ENCODE measurements at places on chromosomes 7 and 10.
A peak's percentile ranks its signal among the peaks of the same experiment; 100 is the strongest.

- peak; percentile 72 for DNase-seq
Measured at GRCh38 chr10:137606-138005, 2.4 kb downstream of the ZMYND11 start.

- DNase-seq, result no peak
Measured at GRCh38 chr10:83333566-83333965, 805.7 kb upstream of the GHITM start.

DNA sequence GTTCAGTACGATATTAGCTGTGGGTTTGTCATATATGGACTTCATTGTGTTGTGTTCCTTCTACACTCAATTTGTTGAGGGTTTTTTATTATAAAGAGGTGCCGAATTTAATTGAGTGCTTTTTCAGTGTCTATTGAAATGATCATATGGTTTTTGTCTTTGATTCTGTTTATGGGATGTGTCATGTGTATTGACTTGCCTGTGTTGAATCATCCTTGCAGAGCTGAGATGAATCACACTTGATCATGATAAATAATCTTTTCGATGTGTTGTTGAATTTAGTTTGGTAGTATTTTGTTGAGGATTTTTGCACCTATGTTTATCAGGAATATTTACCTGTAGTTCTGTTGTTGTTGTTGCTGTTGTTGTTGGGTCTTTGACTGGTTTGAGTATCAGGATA lies 39.8 kb downstream of the ATOH7 start:
- peak; percentile 54 for DNase-seq

DNA sequence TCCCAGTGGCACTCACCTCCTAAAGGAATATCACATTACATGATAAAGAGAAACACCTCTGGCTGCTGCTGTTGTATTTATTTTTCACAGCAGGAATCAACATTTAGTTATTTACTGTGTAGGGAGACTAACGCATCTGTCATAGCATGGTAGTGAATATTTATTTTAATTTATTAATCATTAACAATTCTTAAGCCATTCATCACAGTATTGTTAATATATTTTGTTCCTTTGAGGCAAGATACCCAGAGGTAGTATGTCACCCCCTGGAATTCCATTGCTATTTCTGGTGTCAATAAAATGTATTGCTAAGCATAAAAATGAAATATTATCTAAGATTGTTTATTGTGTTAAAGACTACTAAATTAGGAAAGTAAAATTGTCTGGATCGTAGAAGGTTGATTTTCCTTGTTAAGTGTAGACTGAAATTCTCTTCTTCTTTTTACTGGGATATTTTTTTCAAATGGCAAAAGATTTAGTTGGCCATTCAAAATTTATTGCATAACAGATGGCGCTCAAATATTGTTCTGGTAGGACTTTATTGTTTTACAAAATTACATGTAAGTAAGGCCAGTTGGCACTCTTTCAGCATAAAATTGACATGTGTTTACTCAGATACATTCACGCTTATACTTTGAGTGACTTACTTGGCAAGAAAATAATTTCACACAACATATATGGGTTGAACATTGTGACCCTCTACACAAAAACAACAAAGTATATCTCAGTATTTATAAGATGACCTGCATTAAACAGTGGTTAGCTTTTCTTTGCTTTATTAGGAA lies 1358.7 kb upstream of the SORCS1 start:
- no peak for DNase-seq

DNA sequence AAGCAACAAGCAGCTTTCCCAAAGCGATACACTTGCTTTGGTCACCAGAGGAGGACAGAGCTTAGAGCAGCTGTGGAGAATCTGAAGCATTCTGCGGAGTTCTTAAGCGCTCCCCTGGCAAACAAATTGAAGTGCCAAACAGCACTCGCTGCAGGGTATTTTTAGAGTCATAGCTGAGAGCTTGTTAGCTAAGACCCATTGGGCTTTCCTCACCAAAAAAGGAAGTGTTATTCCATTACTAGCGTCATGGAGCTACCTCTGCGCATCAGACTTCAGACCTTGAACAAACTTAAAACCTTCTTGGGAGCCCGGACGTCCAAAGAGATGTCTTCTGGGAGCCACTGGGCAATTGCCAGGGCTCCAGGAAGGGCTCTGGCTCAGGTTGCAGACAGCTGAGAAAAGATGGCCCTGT lies 23.2 kb upstream of the BMPR1A start:
- DNase-seq, result no peak

DNA sequence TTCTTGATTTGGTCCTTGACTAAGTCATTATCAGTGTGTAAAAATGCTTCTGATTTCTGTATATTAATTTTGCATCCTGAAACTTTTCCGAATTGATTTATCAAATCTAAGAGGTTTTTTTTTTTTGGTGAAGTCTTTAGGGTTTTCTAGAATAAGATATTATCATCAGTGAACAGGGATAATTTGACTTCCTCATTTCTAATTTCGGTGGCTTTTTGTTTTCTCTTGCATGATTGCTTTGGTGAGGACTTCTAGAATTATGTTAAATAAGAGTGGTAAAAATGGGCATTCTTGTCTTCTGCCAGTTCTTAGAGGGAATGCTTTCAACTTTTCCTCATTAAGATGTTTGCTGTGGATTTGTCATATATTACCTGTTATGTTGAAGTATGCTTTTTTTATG lies 170.5 kb downstream of the CCDC7 start:
- DNase-seq, result no peak

DNA sequence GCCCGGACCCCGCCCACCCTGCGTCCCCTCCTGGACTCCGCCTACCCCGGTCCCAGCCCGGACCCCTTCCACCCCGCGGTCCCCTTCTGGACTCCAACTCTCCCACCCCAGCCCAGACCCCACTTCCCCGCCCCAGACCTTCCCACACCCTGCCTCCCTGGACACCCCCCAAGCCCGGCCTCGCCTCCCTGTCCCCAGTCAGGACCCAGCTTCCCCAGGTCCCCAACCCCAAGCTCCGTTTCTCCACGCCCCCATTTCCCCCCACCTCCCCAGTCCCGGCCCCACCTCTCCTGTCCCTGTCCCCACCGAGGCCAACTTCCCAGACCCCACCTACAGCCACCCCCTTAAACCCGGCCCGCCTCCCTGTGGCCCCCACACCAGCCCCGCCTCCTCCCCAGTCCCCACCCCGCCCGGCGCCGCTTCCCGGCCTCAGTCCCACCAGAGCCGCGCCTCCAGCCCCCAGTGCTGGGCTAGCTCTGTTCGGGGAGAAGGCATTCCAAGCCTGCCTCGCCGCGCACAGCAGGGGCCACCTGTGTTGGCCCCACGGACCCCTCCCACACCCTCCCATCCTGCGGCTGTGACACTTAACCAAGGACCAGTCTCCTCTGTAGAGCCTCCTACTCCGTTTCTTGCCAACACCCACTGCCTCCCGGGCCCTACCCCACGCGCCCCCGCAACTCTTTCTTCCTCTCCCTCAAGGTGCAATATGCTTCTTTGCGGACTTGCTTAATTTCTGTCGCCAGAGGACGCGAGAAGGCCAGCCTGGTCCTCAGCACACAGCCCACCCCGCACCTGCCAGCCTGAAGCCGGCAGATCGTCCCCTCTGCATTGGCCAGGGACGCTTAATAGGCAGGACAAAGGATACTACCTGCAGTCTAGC lies 736 bp upstream of the ITIH5 start:
- no peak for DNase-seq

DNA sequence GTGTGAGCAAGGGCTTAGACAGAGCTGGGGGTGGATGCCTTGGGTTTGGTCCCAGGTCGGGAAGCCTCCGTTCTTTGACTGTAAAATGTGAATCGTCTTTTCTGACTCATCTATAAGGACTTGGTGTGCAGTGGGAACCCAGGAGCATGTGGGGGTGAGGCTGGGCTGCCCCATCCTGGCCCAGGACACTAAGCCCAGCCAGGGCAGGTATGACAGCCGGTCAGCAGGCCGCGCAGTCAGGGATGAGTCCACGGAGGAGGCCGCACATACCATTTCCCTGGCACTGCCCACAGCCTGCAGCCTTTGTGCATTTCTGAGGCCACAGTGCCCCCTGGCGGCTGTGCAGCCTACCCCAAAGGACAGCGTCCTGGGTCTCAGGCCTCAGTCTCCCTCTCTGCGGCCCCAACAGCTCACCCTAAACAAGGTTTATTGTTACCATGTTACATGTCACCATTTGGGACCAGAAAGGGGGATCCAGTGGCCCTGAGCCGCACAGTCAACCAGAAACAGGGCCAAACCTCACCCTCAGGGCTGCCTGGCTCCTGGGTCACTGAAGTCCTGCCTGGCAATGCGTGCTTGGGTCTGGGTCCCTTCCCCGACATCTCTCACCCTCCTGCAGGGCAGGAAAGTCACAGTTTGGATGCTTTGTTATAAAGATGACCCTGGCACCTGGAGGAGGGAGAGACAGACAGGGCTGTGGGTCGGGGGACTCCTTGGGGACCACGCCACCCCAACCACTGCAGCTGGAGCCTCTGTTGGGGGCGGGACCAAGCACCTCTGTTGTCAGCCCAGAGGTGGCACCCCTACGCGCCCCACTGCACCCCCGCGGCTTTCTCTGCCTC lies 14.4 kb upstream of the SH2B2 start:
- peak; percentile 72 for DNase-seq

- DNase-seq, result no peak
Measured at GRCh38 chr7:82312646-82313045, 130.9 kb downstream of the CACNA2D1 start.

DNA sequence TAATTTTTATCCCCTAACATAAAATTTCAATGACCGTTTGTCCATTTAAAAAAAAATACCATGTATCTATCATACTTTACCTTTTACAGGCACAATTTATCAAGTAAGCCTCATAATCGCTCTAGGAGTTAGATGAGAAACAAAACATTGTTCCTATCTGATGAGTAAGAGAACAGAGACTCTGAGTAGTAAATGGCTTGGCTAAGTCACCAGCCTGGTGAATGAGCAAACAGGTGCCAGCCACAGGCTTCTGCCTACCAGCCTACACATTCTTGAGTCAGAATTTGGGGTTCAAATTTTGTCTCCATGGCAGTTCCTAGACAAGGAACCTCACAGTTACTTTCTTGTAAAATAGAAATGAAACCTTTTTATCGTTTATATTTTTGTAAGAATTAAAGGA lies 235.4 kb downstream of the HGF start:
- DNase-seq, result no peak

- no peak for DNase-seq
Measured at GRCh38 chr7:154738216-154738615, 264.7 kb downstream of the PAXIP1 start.

DNA sequence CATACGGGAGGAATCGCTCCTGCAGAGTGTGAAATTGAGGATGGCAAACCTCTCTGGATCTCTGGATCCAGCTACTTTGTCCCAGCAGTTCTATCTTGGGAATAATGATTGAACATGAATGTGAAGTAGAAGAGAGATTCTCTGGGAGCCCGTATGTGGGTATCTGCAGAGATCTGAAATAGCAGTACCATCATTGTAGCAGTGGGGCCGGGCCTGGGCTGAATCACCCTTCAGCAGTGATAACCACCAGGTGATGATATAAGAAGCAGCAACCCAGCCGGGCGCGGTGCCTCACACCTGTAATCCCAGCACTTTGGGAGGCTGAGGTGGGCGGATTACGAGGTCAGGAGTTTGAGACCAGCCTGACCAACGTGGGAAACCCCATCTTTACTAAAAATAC lies 51.9 kb downstream of the SKIDA1 start:
- DNase-seq, result no peak

DNA sequence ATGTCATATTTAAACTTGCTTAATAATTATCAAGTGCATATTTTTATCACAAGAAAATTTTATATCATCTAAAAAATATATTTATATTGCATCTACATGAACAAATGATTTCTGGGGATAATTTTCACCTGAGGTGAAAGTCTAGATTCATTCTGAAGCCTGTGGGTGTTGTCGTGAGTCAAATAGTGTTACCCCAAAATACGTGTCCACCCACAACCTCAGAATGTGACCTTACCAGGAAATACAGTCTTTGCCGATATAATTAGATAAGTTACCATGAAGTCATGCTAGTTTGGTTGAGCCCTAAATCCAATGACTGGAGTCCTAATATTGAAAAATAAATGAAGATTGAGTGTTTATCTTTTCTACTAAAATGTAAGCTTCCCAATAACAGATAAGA lies 203.0 kb upstream of the MDFIC start:
- DNase-seq, result no peak

DNA sequence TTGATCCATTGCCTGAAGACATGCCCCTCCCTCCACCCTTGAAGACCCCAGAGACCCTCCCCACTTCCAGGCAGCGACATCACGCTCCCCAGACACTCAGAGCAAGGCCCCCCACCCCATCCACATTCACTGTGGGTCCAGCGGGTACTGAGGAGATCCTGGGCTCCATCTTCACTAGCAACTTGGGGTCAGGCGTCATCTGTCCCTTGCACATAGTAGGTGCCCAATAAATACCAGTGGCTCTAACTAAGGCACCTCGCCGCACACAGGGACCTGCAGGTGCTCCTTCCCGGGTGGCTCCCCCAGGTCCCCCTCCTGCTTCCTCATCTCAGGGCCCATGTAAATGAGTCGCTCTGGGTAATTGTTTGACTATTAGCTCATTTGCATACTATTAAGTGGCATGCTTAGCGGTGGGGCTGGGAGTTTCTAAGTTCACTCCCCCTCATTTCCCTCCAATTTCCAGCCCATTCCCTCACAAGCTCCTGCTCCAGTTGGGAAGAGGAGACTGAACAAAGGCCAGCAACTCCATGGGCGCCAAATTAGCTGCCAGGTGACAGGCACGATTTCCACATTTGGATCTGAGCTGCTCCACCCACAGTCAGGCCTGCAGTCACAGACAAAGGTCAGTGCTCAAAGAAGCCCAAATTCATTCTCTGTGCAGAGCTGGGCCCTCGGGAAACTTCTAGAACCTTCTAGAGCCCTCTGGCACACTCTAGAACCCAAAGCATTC lies 29.7 kb downstream of the EBF3 start:
- DNase-seq, result no peak

DNA sequence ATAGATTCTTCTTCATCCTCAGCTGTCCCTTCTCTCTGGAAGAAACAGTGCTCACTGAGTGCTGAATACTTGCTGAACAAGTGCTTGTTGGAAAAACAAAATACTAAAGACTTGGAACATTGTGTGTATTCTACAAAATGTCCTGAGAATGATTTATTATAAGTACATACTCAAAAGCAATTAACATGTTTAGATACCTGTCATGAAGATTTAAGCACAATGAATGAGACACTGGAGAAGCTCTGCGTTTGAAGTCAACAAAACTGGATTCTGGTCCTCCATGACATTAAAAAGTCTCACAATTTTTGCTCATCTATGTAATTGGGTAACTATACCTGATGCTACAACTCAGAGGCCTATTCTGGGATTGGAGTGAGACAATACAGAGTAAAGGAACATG lies 34.8 kb upstream of the LAMB1 start:
- DNase-seq, result no peak

DNA sequence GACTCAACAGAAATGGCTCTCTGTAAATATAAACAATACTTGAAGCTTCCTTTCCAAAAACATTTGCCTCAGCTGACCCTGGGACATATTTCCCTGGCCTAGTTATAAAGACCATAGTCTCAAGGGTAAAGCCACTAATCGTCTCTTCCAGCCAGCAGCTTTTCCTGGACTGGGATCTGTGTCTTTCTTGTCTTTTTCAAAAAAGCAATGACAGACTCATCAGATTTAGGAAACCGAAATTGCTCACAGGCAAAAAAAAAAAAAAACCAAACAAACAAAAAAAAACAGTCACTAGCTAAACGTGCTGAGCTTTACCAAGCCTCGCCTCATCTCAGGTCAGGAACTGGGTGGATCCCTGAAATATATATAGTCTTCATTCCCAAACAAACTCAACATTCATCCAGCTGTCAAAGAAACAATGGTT lies 23.5 kb downstream of the STN1 start:
- no peak for DNase-seq

GRCh38 chr10:29377333-29377961 lies 88.6 kb downstream of the LYZL1 start:
- peak; percentile 26 for DNase-seq

- no peak for DNase-seq
Measured at GRCh38 chr10:119705434-119705831, 20.4 kb upstream of the INPP5F start.

GRCh38 chr10:91987397-91988037 lies 63.9 kb downstream of the BTAF1 start:
- peak; percentile 39 for DNase-seq
